ENCODE measurements at places on chromosomes 2 and 18.

- DNase-seq = no peak
These were observed 319.2 kb downstream of the NBAS start for GRCh38 chr2:15241929-15242328.

DNA sequence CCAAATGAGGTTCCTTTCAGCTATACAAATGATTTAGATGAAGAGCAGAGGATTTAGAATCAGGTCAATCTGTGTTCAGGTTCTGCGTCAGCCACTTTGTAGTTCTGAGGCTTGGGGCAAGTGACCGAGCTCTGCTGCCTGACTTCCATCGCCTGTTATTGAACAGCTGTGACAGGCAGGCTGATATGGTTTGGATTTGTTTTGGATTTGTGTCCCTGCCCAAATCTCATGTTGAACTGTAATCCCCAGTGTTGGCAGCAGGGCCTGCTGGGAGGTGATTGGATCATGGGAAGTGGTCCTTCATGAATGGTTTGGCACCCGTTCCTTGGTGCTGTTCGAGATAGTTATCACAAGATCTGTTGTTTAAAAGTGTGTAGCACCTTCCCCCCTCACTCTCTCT lies 18.6 kb downstream of the TYMS start:
- no peak for DNase-seq

- no peak for DNase-seq
These were observed 78.7 kb downstream of the RRM2 start for GRCh38 chr2:10201201-10201600.

GRCh38 chr2:190505696-190506095 lies 28.8 kb downstream of the NEMP2 start:
- DNase-seq = no peak

DNA sequence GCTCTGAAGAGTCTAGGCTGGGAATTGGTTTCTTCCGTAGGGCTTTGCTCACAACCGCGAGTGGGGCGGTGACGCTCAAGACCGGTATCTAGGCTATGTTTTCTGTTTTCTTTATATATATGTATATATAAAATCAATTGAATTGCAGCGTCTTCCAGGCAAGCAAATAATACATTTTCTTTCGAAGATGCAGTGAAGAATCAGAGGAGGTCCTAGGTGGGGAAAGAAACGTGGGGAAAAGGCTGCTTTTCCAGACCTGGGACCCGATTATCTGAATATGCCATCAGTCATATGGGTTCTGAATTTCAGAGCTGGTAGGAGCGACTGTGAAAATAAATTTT lies 714 bp upstream of the SCN9A start:
- no peak for DNase-seq

DNA sequence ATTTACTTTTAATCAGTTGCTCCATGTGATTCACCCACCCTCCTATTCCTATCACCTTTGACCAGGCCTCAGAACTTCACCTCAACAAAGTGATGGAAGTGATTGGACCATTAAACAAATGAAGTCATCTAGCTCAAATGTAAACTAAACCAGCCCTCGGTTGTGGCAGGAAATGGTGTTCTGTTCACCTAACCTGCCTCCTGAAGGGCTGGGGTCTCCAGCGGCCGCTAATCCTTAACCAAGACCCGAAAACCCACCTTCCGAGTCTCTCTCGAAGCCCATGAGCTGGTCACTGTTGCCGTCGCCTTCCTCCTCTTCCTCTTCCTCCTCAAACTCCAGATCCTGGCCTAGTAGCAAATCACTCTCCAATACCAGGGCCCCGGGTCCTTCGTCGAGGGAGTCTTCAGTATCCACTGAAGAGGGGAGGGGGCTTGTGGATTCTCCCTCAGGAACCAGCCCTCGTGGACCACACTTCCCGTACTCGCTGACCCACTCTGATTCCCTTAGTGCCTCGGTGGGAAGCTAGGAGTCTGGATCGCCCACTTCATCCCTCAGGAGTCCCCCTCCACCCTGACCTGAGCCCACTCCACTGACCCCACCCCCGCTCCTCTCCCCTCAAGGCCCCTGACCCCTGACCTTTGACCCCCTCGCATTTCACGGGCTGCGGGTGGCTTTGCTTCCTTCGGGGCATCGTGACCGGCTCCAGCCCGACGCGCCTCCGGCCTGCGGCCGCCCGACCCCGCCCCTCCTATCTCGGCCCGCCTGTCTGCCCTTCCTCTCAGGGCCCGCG lies 503 bp downstream of the ZNF513 start:
- peak; percentile 52 for DNase-seq
